Kasumi-1 (cell line): ENCODE measurements at places on chromosomes 2 and 18.

GRCh38 chr2:170930991-170931266, 1.9 kb downstream of the GORASP2 start:
- no peak for DNase-seq

GRCh38 chr18:62282188-62282629, 42.9 kb upstream of the TNFRSF11A start:
- DNase-seq = no peak

DNA sequence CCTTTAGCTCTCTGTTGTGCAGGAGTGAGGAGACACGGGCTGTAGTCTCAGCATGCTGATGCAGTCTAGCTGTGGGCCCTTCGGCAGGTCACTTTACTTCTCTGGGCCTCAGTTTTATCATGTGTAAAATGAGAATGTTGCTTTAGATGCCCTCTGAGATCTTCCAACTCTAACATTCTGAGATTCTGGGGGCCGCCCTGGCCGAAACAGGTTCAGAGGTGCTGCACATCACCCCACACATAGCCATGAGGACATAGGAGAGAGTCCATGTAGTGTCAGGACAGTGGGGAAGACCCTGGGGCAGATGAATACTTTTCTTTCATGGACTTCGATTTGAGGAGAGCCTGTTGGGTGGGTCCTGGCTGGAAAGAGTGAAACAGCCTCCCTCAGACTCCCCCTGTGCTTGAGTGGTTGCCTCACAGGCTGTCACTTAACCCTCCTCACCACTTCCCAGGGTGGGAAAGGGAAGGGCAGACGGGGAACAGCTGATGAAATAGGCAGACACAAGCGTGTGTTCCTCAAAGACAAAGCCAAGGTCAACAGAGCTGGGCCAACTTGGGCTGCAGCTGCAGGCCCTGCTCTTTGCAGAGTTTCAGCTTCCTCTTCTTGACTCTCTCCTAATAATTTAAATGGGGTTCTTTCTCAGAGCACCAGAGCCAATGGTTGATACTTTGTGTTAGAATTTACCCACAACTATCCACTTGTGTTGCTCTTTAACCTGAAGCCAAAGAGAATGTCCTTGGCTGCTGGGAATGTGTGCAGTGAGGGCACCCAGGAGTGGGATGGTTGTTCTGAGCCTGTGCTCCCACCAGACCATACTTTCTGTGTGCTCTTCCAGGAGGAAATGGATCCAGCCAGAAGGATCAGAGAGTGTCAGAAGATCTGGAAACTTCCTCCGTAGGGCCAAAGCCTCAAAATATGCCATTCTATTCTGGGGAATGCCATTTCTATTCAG, 14.7 kb upstream of the MRPL33 start:
- peak; percentile 76 for DNase-seq

GRCh38 chr2:138620431-138620830, 118.9 kb downstream of the SPOPL start:
- no peak for DNase-seq

GRCh38 chr2:211397764-211398163, 841.4 kb downstream of the CPS1 start:
- no peak for DNase-seq

GRCh38 chr2:128617661-128618060, 299.0 kb upstream of the HS6ST1 start:
- DNase-seq = no peak

GRCh38 chr2:46296216-46296839, 879 bp upstream of the EPAS1 start:
- DNase-seq = peak; percentile 46

DNA sequence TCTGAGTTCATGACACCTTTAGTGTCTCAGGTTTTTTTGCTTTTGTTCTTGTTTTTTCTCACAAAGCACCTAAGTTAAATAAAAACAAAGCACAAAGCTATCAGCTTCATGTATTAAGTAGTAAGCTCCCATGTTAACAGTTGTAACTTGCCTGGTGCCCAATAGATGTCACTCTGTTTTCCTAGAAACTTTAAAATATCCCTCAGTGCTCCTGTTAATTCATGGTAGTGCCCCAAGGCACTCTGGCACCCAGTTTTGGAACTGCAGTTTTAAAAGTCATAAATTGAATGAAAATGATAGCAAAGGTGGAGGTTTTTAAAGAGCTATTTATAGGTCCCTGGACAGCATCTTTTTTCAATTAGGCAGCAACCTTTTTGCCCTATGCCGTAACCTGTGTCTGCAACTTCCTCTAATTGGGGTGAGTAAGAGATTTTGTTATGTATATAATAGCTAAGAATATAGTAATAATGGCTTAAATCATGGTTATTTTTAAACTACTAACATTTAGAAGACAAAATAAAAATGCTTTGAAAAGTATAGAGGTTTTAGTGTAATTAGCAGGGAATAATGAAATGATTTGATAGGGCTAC, 555.0 kb upstream of the TMEFF2 start:
- peak; percentile 66 for DNase-seq

DNA sequence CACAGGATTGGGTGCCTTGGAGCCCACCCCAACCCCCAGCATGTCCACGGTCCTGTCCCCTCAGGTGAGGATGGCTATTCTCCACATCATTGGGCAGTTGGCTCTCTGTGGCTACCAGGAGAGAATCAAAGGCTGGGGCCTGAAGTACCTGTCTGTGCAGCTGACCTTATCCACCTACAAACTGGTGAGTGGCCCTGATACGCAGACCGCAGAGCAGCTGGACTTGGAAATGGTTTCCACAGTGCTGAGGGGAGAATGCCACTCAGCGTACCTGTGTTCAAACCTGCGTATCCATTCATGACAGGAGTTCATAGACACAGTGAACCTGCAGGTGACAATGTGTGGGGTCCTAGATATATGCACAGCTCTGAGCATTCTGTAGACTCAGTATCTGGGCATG, 21.6 kb downstream of the MROH2A start:
- DNase-seq = no peak

GRCh38 chr2:85760371-85760770, 6.6 kb downstream of the ATOH8 start:
- no peak for DNase-seq

GRCh38 chr2:36650031-36650829, 46.3 kb upstream of the VIT start:
- no peak for DNase-seq

DNA sequence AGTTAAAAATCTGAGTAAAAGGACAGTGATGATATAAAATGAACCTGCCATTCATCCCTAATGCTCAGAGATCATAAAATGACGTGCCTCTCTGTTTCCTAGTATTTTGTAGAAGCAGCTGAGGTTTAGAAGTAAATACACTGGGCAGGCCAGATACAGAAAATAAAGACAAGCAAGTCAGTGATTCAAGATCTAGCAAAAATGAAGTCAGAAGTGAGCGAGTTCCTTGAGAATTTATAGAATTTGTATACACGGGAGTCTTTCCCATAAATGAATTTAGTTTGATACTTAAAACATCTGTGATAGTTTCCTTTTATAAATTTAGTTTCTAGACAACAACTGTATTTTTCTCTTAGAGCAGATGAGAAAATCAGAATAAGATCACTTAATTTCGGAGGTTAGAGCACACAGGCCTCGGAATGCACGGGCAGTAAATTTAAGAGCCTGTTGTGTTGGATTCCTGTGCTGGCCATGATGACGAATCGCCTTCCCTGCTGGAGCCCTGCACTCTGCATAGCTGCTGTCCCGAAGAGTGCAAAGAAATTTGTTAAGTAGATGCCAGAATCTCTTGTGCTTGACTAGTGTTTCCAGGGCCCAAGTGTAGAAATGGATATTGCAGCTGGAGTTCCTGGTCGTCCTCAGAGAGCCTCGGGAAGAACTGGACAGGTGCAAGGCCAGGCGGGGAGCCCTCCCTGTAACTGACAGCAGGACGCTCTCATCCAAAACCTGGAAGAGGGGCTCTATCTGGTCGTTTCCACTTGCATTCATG, 83.7 kb upstream of the RBM44 start:
- DNase-seq = no peak

DNA sequence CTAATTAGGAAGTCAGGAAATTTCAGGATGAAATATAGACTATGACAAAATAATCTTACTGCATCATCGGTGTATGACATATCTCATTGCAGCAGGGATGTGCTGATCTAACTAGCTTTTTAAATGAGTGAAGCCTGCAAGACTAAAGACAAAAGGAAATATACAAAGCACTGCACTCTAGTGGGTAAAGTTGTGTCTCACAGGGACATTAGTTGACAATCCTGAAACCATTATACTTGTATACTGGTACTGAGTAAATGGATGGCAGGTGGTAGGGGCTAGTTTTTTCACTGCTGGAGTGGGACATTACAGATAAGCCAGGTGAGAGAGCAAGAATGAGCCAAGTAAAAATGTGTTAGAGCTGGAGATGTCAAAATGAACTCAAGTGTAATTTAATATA, 317.5 kb upstream of the RAB6C start:
- DNase-seq = peak; percentile 20

- peak; percentile 48 for DNase-seq
Observed at GRCh38 chr2:71609958-71610357, 156.6 kb downstream of the DYSF start.

DNA sequence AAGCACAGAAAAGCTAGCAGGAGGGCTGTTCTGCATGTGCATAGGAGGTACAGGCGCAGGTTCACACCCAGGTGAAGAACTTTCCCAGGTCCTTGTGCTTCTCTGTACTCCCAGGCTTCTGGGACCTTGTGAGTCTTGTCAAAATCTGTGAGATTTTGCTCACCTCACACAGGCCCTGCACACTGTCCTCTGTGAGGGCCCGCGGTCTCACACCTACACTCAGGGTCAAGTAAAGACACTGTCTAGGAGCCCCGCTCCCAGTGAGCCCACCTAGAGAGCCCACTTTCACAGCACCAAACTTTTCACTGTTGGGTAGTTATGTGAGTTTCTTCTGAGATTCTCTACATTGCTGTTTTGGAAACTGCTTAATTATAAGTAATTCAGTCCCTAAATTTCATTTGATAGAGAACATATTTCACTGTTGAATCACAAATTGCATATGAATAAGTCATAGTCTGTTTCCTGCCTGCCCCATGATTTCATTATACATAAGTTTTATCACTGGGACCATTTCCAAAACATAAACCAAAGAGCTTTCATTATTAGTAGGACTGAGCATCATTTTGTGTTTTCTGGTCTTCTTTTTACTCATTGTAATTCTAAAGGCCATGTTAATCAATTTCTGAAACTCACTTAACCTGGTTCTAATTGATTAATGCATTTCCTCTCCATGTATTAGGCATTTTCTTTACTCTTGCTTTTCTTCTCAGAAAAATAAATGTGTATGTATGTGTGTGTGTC, 234.2 kb upstream of the SPOPL start:
- no peak for DNase-seq

DNA sequence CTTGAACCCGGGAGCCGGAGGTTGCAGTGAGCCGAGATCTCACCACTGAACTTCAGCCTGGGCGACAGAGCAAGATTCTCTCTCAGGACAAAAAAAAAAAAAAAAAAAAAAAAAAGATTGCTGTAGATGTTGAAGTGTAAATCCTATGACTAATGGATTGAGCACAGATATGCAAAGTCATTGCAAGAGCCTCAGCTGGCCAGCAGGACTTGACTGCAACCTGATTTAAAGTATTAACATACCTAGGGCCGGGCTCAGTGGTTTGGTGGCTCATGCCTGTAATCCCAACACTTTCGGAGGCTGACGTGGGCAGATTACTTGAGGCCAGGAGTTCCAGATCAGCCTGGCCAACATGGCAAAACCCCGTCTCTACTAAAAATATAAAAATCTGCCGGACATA, 103.4 kb upstream of the MSH2 start:
- no peak for DNase-seq

DNA sequence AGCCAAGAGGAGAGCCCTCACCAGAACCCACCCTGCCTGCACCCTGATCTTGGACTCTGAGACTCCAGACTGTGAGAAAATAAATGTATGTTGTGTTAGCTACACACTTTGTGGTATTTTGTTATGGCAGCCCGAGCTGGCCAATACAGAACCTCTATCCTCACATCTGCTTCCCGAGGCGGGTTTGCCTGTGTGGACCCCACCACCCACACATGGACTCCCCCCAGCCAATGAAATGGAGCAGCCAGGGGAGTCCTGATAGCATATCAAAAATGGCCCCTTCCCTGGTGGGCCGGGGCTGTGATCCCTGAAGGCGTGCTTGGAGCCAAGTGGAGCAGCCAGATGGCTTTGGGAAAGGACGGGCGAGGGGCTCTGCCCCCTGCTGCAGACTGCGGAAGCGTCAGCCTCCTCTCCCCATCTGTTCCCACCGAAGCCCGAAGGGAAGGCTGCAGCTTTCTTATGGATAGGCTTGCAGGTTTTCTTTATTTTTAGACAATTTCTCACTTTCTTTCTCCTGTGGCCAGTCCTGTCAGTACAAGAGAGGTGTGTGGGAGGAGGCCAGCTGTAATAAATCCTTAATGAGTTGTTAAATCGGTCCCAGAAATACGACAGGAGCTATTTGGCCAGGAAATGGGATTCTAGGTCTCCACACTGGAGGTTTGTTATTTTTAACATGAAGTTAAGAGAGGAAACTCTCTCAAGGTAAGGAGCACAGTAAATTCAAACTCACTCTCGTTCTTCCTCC, 34.4 kb downstream of the TEX51 start:
- no peak for DNase-seq

DNA sequence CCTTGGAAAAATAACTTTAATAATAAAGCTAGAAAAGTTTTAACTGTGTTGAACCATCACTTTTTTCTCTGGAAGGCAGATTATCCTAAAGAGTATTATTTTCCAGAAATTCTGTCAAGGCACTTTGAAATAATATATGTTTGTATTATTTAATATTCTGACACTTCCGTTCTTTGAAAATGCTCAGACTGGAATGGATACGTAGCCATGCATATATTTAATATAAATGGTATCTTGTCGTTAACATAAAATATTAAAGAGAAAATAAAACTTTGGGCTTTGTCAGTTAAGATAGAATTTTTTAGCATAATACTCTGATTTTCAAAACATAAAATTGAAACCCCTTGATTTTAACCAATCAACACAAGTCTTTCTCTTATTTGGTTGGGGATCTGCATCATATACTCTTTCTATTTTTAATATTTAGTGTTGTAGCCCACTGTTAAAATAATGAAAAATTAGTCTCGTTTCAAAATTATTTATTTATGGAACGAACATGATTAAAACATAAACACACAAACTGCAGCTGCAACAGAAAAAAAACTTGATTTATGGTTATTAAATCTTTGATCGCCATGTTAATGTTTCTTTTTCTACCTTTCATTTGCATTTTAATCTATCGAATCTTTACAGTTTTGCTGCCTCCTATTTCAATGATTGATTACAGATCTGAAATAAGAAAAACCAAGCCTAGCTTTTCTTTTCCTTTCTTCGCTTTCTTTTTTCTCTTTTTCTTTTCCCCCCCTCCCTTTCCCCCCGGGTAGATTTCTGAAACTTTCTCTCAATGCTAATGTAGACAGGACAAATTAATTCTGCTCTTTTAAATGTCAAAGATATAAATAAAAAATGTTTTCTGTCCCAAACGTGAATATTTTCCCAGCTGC, 145.5 kb downstream of the MEIS1 start:
- no peak for DNase-seq

GRCh38 chr2:42944779-42945415, 152.5 kb upstream of the HAAO start:
- DNase-seq = no peak

DNA sequence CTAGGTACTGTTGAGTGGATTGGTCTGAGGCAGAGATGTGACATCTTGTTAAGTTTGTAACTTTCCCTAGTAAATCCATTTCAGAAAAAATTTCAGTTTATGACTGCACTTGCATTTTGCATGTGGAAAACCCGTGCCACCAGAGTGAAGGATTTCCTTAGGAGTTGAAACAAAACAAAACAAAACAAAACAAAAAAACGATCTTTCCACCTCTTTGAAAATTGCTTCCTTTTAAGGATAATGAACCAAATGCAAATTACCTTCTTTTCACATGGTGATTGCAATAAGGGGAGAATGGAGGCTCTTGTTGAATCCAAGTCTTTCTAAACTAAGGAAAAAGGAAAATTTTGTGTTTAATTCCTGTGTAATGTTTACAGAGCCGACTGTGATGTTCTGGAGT, 43.2 kb downstream of the PHLPP1 start:
- DNase-seq = no peak
